ENCODE measurements at places on chromosomes 7 and 10. TPM values are rescaled to one million over a fixed set of nuclear protein-coding genes. Genes with fewer than 3 reads are reported as not detected.

The CYP2C18 gene
- not detected for total RNA-seq

The SAP25 gene
- 0.08 TPM for total RNA-seq

The GRM8 gene
- total RNA-seq, result not detected

The ANKIB1 gene
- 52.1 TPM for total RNA-seq

The PON1 gene
- total RNA-seq, result not detected

The OR2A12 gene
- not detected for total RNA-seq

The ADAM22 gene
- total RNA-seq, result 0.08 TPM

The HOGA1 gene
- 0.75 TPM for total RNA-seq

The CELF2 gene
- 7.6 TPM for total RNA-seq

The PPP1R3A gene
- total RNA-seq, result not detected

The PBLD gene
- total RNA-seq, result 2.8 TPM

The UTF1 gene
- total RNA-seq, result not detected
